ENCODE measurements at places on chromosomes 12 and 14.

DNA sequence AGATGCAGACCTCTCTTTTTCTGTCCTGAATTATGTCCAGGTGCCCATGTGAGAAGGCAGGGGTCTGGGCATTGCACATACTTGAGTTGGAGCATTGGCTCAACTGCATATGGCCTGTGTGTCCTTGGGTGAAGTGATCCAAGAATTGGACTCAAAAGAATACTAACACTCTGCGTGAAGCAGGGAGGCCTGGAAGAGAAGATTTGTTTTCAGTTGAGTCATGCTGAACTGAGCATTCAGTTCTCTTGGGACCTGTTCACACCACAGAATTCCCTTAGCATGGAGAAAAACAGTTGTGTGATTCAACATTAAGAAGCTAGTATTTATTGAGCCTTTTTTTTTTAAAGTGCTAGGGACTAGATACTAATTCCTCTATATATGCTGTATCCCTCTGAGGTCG lies 164.7 kb upstream of the TBX3 start:
- DNase-seq, result no peak

GRCh38 chr12:293199-293598 lies 30.6 kb upstream of the SLC6A13 start:
- no peak for DNase-seq

DNA sequence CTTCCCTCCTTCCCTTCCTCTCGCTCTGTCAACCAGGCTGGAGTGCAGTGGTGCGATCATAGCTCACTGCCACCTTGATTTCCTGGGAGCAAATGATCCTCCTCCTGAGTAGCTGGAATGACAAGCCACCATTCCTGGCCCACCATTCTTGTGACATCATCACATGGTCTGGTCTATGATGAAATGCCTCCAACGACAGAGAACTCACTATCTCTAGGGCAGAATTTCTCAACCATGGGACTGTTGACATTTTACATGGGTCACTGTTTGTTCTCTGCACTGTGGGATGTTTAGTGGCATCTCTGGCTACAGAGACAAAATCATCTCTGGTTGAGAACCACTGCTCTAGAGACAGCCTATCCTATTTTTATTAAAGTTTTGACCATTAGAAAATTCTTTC lies 9.7 kb downstream of the VRK1 start:
- no peak for DNase-seq

- no peak for DNase-seq
These were observed 154.9 kb upstream of the PZP start for GRCh38 chr12:9363145-9363544.

DNA sequence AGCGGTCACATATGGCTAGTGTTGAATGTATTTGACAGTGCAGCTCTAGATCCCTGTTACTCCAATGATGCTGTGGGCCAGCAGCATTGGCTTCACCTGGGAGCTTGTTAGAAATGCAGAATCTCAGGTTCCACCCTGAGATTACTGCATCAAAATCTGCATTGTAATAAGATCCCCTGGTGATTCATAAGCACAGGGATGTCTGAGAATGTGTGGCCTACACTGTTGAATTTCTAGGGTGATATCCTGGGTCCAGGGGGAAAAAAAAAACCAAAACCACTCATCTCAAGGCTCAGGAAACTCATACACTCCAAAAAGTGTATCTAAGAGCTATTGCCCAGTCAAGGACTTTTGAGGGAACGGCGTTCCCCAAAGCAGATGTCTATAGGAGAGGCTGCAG lies 196.8 kb downstream of the PPM1H start:
- DNase-seq, result no peak
